Activated T-cell treated with anti-CD3 and anti-CD28 coated beads, Interleukin-2, amount 50 U/mL, for 72 hours (primary cell): ENCODE measurements at places on chromosomes 11 and 22. TPM values are rescaled to one million over a fixed set of nuclear protein-coding genes. Genes with fewer than 3 reads are reported as not detected.
A peak's percentile ranks its signal among the peaks of the same experiment; 100 is the strongest.

GRCh38 chr11:84430661-84431060 is 1144.5 kb upstream of the CCDC90B start:
- DNase-seq = no peak

DNA sequence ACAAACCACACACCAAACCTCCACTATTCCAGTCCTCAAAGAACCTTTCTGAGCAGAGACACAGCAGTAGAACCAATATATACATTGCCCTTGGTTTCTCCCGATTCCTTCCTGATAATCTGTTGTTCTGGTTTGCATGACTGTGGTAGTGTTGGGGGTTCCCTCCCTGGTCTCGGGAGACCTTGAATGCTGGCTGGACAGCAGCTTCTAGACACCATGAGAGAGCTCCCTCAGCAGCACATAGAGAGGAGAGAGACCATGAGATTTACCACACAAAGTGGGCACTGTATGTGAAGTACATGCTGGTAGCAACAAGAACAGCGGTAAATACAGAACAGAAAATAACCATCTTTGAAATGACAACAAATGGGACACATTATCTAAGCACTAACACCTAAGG is 2.6 kb downstream of the C11orf91 start:
- no peak for DNase-seq

DNA sequence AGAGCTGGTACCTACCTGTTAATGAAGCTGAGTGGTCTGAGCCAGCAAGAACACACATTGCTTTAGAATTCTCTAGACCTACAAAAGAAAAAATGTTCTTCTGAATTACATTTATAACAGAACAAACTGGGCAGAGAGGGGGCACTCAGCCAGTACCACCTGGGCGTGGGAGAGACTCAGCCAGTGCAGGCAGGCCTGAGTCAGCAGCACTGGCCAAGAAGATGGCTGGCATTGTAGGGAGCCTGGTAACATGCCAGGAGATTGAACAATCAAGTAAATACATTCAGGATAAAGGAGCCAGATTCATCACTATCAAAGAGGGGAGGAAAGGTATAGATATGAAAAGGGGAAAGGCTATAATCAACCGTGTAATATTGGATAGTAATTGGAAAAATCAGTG is 19.9 kb downstream of the SERGEF start:
- DNase-seq = no peak

DNA sequence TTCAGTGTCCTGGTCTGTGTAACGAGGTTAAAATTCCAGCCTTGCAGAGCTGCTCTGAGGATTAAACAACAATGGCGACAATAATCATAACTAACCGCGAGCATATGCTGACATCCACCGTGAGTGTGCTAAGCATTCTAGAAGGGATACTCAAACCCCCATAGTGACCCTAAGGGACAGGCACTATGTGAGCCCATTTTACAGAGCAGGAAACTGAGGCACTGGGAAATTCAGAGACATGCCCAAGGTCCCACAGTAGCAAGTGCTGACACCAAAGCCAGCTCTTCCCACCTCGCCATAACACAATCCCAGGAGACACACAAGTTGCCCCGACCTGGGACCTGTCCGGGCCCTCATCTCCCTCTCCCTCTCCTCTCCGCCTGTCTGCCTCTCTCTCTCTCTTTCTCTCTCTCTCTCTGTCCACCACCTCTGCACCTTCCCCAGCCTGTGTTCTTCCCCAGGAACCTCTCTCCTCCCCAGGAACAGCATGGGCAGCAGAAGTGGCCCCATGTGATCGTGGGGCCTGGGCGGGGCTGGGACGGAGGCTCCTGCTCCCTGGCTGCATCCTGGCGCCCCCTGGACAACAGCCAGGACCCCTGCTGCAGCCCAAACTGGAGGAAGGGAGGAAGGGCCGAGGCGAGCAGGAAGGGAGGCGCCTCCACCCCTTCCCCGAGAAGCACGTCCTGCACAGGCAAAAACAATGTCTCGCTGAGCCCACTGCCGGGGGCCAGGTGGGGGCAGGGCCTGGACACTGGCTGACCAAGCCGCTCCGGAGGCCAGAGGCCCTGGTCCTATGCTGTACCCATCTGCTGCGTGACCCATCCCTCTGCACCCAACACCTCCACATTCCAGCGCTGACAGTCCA is 14.8 kb upstream of the MFNG start:
- DNase-seq = no peak

DNA sequence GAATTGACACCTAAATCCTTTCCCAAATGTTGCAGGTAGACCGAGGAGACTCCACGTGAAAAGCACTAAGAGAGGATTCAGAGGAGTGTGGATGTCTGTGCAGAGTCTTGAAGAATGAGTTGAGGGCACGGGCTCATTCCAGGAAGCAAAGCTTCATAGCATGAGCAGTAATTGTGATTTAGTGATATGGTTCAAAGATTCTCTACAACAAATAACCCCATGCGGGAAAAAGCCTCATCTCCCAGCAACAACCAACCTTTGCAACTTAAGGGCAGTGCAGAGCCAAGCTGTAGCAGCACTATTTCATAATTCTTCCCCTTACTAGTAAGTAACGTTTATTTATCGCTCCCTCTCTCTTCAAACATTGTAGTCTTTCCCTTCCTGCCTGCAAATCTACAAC is 87.5 kb upstream of the CLMP start:
- DNase-seq = no peak

GRCh38 chr11:107824668-107825369 is 33.8 kb downstream of the SLC35F2 start:
- no peak for DNase-seq

DNA sequence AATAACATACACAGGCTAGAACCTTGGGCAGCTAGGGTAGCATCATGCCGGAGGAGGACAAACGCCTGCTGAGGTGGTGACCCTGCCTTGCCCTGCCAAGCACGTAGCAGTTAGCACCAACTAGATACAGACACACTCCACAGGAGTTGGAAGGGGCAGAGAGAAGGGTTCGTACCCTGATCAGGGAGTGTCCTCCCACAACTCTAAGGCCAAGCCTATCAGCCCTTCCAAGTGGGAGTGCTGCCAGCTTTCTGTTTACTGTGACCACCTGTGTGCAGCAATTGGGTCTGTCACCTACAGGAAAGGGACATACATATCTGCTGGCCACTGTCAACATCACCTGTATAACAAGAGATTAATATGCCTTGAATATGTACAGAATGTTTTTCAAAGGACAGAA is 1.9 kb upstream of the THAP7 start:
- DNase-seq = no peak

DNA sequence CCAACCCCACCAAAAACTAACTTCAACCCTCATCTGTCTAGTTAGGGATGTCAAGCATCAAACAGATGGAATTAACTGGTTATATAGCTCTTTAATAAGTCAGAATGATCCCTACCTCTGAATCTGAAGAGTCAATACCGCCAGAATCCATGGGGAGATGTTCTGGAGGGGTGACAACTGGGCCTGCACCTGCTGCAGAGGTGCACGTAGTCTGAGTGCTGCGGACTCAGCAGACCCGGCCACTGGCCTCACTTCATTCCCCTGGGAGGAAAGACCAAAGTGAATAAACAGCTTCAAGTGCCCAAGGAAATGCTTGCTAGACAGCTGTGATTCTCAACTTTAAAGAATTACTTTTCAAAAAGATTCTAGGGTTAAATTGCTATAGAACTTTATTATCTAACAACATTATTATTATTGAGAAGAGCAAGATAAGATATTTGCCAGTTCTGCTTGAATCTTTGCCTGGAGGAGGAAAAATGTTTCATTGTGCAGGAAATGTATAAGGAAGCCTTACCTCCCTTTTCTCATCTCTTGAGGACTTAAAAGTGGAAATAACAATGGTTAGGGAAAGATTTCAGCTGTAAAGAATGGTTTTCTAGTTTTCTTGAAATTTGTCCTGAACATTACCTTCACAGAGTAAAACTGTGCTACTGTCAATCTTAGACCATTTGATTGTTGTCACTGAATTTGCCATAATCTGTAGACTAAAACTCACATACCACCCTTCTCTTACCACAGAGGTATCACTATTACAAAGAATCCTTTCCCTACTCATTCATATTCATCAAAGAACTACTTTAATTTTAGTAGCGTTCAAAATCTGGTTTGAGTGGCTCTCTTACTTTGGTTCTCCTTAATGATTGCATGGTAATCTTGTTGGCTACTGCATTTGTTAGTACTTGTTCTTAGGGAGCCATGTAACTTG is 4.2 kb downstream of the XBP1 start:
- DNase-seq = no peak

GRCh38 chr11:106021181-106021966 is 666 bp downstream of the MSANTD4 start:
- DNase-seq = no peak

GRCh38 chr11:4665424-4665823 is 21.6 kb downstream of the OR51E1 start:
- no peak for DNase-seq

DNA sequence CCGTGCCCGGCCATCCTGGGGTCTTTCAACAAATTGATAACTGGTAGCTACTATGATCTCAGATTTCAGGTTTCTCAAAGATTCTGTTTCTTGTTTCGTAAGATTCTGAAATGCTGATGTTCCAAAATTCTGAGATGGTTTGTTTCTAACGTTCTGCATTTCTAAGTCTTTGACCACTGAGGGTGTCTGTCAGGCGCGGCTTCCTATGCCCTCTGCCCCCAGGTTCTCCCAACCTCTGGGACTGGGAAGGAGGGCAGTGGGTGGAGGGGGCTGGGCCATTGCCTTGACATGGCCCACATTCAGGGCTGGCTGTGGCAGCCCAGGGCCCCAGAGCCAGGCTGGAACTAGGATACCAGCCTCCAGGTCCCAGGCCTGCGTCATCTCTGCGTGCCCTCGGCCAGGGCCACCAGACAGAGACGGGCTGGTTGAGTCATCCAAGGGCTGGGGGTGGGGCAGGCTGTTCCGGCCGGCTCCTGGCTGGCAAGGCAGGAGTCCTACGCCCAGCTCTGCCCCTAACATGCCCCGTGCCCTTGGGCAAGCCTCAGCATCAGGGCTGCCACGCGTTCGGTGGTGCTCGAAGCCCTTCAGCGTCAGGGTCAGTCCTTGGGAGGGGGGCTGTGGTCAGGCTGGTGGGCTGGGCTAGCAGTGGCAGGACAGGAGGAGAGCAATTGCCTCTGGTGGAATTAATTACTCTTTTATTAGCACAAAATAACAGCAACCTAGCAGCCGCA is 5.2 kb downstream of the TMEM134 start:
- DNase-seq = no peak

DNA sequence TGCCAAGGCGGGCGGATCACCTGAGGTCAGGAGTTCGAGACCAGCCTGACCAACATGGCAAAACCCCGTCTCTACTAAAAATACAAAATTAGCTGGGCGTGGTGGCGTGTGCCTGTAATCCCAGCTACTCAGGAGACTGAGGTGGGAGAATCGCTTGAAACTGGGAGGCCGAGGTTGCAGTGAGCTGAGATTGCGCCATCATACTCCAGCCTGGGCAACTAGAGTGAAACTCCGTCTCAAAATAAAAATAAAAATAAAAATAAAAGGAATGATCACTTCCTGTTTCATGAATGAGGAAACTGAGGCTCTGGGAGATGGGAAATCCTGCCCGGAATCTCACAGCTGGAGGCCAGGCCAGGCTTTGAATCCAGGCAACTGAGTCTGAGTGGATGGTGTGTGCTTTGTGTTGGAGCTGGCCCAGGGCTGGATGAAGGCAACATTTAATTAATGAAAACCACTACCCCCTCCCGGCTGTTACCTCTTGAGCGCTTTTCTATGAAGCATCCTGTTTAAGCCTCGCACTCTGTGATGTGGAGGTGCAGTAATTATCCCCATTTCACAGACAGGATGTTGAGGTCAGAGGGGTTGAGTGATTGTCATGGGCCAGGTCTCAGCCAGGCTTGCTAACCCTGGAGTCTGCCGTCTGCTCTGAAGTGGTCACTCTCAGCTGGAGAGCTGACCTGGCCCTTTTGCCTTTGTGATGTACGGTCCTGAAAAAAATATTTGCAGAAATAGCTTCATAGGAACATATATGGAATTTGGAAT is 27.8 kb downstream of the LRP5 start:
- peak; percentile 14 for DNase-seq

DNA sequence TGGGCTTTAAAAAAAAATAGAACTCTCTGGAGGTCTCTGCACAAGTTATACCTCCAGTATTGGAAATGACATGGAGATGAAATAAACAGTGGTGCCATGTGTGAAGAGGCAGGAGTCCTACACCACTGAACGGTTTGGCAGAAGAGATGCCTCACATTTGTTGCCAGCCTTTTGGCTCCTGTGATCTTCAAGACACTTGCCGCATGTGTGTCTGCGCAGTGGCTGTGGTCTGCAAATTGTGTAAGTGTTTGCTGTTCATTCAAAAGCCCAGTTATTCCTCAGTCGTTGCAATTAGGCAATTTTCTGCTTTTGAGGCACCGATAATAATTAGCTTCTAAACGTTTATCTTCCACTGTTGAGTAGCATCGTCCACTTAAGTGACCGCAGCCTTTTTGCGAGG is 319.1 kb downstream of the BRD1 start:
- no peak for DNase-seq

- no peak for DNase-seq
These were observed 3.6 kb downstream of the CDKN1C start for GRCh38 chr11:2881981-2882375.

- no peak for DNase-seq
These were observed 125.8 kb downstream of the RASSF10 start for GRCh38 chr11:13134886-13135285.

DNA sequence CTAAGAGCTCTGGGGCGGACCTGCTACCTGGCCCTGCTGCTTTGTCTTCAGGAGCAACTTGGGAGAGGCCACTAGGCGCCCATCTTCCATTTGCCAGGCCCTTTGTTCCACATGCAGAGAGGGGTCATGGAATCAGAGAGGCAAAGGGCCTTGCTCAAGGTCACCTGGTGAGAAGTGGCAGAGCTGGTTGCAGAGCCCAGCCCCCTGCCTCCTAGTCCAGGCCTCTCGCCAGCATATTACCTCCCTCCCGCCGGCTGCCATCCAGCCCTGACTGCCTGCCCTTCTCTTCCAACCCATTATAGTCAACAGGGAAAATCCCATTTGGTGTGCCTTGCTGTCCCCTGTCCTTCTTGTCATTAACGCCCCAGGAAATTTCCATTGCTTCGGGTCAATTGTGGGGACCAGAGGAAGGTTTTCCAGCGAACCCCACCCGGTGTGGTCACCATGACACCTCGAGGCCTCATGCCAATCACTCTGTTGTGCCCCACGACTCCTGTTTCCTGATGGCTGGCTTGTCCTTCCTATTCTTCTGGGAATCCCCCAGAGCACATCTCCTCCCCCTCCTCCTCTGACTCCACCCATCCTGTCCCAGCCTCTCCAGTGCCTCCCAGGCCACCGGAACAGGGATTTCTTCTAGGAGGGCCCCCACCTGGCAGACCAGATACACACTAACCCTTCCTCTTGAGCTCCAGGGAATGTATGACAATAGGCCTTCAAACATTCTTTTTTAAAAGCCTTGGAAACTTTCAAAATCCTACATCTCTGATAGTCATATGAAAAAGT is 77.0 kb downstream of the NECTIN1 start:
- no peak for DNase-seq

- no peak for DNase-seq
These were observed 57.6 kb downstream of the RNF169 start for GRCh38 chr11:74806267-74806666.

- peak; percentile 57 for DNase-seq
These were observed 17.4 kb upstream of the TMPRSS6 start for GRCh38 chr22:37126882-37127281.

- no peak for DNase-seq
These were observed 26.9 kb downstream of the RNF214 start for GRCh38 chr11:117259417-117259816.

The CNGA4 gene
- 0.29 TPM for total RNA-seq

The CTSW gene
- total RNA-seq = 16.8 TPM

The SLC6A5 gene
- total RNA-seq = not detected

The SCGB1D2 gene
- not detected for total RNA-seq

The ANO3 gene
- not detected for total RNA-seq

The MGAT3 gene
- 2.6 TPM for total RNA-seq

The TOB2 gene
- total RNA-seq = 32.5 TPM

The CD6 gene
- 298 TPM for total RNA-seq

The STK33 gene
- total RNA-seq = 6.1 TPM

The SHISAL1 gene
- total RNA-seq = not detected
